ENCODE measurements at places on chromosomes 6 and 20.

DNA sequence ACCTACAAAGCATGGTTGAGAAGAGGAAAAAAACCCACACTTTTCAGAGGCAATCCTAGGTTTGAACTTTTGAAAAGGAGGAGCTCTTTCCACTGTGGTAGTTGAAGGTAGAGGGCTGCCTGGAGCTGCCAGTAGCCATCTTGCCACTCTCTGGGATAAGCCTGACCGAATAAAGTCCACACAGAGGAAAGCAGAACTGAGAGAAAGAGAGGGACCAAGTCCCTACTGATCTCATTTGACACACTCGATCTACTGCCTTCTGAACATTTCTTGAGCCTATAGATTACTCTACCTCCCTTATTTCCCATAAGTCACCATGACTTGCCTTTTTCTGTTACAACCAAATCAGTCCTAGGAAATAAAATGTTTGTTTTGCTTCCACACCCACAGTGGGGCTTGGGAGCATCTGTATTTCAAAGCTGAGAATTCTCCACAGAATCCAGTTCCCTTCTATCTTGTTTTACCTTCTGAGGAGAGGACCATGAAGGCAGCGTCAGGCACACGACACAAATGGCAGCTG is 147.0 kb upstream of the PTPRK start:
- DNase-seq, result no peak

- DNase-seq, result no peak
Observed at GRCh38 chr6:34201455-34202107, 35.1 kb upstream of the HMGA1 start.

DNA sequence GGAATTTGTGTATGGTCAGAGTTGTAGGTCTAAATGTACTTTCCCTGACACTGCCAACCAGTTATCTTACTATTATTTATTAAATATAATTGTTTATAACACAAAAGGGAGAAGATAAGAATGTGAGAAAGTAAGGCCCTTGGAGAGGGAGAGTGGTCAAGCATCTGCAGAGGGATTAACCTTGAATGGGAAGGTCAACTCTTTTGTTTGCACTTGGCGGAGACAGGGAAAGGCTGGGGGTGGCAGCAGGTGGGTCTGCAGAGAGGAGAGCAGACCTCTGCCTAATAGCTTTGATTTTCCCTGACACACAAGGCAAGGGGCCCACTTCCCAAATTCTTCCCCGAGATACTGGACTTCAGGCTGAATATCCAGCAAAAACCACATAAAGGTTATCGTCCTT is 4.2 kb downstream of the LRP11 start:
- no peak for DNase-seq

DNA sequence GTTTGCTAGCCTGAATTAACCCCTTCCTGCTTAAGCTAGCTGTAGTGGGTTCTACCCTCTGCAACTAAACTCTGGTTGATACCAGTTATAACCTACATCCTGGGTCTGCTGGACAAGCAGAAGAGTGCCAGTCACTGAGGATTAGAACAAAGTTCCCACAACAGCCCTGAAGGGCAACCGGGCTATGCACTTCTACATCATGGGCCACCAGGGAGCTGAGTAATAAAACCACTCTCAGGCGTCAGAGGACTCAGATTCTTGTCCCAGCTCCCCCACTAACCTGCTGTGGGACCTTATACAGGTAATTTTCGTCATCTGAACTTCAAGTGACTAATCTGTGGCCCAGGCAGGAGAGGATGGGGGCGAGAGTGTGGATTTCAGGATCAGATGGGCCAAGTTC is 56.8 kb downstream of the EYA2 start:
- no peak for DNase-seq

- peak; percentile 69 for DNase-seq
Observed at GRCh38 chr20:3716195-3716834, 3.9 kb upstream of the SIGLEC1 start.

DNA sequence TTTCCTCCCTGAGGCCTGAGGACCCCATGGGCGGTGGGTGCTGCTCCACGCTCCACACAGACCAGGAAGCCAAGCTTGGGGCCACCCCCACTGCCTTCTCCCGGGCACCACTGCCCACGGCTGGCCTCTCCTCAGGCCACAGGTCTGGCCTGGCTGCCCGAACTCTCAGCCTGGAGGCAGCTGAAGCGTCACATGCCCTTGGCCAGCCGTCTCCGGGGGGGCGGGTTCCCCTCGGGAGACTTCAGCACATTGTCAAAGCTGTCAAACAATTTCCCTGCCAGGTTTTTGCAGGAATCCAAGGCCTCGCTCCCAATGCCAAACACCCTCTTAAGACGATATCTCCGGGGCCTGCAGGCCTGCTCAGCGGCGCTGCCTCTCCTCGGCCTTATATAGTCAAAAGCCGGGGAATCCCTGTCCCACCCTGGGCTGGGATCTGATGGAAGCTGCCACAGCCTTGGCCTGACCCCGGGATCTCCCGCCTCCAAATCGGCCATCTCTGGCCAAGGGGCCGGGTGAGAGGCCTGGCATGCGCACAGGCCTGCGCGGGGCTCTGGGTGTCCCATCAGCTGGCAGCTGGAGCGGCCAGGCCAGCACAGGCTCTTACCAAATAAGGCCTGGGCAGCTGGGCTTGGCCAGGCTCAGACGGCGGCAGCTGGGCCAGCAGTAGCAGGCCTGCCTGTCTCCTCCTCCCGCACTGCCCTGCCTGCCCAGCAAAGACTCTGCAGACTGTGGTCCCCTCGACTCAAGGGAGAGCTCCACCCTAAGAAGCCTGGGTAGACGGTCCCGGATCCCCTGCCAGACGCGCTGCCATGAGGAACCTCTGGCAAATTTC is 49.7 kb downstream of the RBM38 start:
- no peak for DNase-seq

- no peak for DNase-seq
Observed at GRCh38 chr20:45342855-45343531, 5.2 kb downstream of the SDC4 start.

GRCh38 chr6:13273931-13274706 is 54.2 kb downstream of the TBC1D7 start:
- no peak for DNase-seq
